Activated CD4-positive, alpha-beta memory T cell treated with anti-CD3 and anti-CD28 coated beads, Interleukin-2, amount 10 ng/mL, durations not matched to agents 7 days and 5 days (primary cell): ENCODE measurements at places on chromosomes 12 and 14. TPM values are rescaled to one million over a fixed set of nuclear protein-coding genes. Genes with fewer than 3 reads are reported as not detected.

Gene CFAP251
- 2.2 TPM for total RNA-seq

DNA sequence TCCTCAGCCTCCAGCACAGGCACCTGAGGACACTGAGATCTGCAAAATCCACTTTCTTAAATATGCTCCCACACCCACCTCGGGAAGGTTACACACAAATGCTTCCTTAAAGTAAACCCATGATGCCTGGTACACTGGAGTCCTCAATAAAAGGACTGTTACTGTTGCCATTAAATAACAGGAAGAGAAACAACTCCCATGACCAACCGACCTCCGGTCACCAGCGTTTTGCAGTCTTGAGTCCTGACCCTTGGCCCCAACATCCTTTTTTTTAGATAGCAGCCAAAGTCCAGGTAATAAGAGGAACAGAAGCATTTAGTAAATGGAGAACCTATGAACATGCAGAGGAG is 42.4 kb downstream of the ITPK1 start:
- H3K27me3 ChIP-seq = no peaks in the 10 kb centered on the region
- peaks cover 27% of the 10 kb centered on the region for H3K4me1 ChIP-seq
- H3K27ac ChIP-seq = no peak overlapping the region
- DNase-seq = no peak

Gene KIF21A
- total RNA-seq = 18.4 TPM

DNA sequence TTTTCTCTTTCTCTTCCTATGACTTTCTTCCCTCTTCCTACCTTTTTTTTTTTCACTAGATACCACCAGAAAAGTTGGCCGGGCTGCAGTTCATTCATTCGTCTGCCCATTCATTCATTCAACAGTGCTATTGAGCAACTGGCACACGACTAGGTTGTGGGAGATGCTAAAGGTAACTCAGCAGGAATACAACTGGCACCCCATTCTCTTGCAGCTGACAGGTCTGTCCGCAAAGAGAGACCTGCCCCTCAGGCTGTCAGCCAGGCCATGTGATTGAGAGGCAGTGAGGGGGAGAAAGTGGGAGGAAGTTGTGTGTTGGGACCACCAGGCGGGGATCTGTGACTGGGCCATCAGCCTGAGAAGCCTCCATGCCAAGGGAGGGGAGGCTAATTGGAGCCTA is 105.2 kb downstream of the TSPAN9 start:
- no peak overlapping the region for H3K4me3 ChIP-seq
- no peak for DNase-seq
- H3K36me3 ChIP-seq = no peaks in the 10 kb centered on the region
- no peak overlapping the region for H3K27ac ChIP-seq
- H3K4me1 ChIP-seq = no peaks in the 10 kb centered on the region

DNA sequence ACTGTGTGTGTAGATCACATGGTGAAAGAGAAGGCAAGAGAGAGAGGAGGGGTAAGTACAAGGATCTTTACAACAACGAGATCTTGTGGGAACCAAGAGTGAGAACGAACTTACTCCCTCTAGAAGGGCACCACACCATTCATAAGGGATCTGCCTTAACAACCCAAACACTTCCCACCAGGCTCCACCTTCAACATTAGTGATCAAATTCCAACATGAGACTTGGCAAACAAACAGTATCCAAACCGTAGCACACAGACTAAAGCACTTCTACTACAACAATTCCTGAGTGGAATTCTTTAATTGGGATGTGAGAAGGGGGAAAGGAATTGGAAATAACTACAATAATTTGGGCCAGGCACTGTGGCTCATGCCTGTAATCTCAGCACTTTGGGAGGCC is 35.0 kb upstream of the ESR2 start:
- H3K27me3 ChIP-seq = peaks cover 9% of the 10 kb centered on the region
- H3K27ac ChIP-seq = no peak overlapping the region
- no peak for DNase-seq
- H3K4me1 ChIP-seq = no peaks in the 10 kb centered on the region

Gene SERPINA10
- total RNA-seq = not detected

- no peak for DNase-seq
- H3K36me3 ChIP-seq = peaks cover 24% of the 10 kb centered on the region
- peak overlapping the region; percentile 91 for H3K27ac ChIP-seq
- peaks cover 49% of the 10 kb centered on the region for H3K4me1 ChIP-seq
- peaks cover 7% of the 10 kb centered on the region for H3K27me3 ChIP-seq
- peak overlapping the region; percentile 97 for H3K4me3 ChIP-seq
These were observed 1.5 kb downstream of the SYNE2 start for GRCh38 chr14:63854330-63854729.

Gene PRR4
- total RNA-seq = 0.68 TPM

Gene SLC10A1
- total RNA-seq = not detected

GRCh38 chr14:85824526-85824925 is 294.6 kb downstream of the FLRT2 start:
- no peaks in the 10 kb centered on the region for H3K27me3 ChIP-seq
- no peak overlapping the region for H3K4me3 ChIP-seq
- no peak overlapping the region for H3K27ac ChIP-seq
- no peaks in the 10 kb centered on the region for H3K4me1 ChIP-seq
- H3K36me3 ChIP-seq = no peaks in the 10 kb centered on the region

Gene BEST3
- not detected for total RNA-seq

GRCh38 chr14:70021548-70022220 is 142.5 kb downstream of the SMOC1 start:
- peaks cover 16% of the 10 kb centered on the region for H3K27me3 ChIP-seq
- no peak overlapping the region for H3K4me3 ChIP-seq
- H3K36me3 ChIP-seq = no peaks in the 10 kb centered on the region
